ENCODE measurements at places on chromosomes 2 and 18.

DNA sequence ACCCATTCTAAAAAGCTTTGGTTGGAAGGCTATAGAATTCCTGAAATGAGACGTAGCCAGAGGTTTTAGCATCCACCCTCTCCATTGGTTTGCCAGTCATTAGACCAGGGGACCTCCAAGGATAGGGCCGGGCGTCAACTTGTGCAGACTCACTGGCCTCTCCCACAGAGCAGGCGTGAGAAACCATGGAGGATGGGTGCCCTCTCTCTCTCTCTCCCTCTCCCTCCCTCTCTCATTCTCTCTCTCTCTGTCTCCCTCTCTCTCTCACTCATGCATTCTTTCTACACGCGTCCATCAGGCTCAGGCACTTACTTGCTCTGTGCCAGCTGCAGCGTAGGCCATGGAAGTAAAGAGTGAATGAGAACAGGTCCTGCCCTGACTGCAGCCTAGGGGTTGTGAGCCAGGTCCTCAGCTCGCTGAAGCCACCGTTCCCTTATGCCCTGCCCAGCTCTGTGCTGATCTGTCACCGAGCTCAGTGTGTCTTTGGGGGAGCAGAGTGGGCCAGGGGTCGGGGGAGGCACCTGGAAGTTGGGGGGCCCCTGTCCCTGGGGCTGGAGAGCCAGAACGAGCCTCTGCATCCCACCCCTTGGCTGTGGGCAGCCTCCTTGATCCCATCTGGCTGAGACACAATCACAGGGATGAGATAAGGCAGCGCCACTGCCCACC is 304.4 kb upstream of the HS6ST1 start:
- DNase-seq = no peak

GRCh38 chr2:97723156-97724072 is 10.0 kb downstream of the ZAP70 start:
- DNase-seq = no peak

DNA sequence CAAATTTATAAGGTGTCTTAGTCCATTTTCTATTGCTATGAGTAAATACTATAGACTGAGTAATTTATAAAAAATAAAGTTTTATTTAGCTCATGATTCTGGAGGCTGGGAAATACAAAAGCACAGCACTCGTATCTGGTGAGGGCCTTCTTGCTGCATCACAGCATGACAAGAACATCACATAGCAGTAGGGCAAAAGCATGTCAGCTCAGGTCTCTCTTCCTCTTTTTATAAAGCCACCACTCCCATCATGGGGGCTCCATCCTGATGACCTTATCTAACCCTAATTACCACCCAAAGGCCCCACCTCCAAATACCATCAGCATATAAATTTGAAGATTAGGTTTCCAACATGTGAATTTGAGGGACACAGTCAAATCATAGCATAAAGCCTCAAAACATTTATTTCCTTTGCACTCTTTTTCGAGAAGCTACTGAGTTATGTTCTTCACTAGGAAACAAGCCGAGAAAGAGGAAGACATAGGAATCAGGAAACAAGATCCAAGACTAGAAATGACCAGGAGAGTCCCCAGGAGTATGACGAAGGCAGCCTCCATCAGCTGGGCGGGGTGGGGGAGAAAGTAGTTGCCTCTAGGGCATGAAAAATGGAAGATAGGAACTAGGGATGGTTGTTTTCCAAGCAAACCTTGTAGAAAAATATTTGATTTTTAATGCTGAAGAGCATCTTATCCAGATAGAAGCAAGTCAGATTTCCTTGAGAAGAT is 24.1 kb upstream of the NABP1 start:
- DNase-seq = no peak

DNA sequence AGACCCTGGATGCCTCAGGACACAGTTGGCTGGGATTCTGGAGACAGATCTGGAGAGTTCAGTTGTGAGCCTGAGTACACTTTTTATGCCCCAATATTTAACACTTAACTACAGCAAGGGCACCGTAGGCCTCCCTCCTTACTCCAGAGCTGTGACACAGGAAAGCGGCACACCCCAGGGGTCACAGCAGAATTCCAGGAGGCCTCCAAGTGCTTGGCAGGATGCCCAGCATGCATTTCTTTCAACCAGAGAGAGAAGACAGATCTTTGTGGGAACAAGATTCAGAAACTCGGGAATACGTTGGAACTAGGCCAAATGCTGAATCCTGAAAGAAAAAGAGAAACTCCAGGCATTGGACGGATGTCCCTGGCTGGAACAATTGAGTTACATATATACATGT is 199.2 kb upstream of the NT5C1B start:
- no peak for DNase-seq

GRCh38 chr18:56085551-56085950 is 497.6 kb upstream of the TCF4 start:
- DNase-seq = no peak

GRCh38 chr18:54359233-54359632 is 1.5 kb downstream of the C18orf54 start:
- no peak for DNase-seq

Data from ureter (tissue), 1 donor.